ENCODE measurements at places on chromosomes 16 and 17. TPM values are rescaled to one million over a fixed set of nuclear protein-coding genes. Genes with fewer than 3 reads are reported as not detected.

ATP2C2 gene
- polyA plus RNA-seq, result 0.96 TPM

SPN gene
- 2.2 TPM for polyA plus RNA-seq

STX1B gene
- 1.3 TPM for polyA plus RNA-seq

TCAP gene
- 1.1 TPM for polyA plus RNA-seq

DNA sequence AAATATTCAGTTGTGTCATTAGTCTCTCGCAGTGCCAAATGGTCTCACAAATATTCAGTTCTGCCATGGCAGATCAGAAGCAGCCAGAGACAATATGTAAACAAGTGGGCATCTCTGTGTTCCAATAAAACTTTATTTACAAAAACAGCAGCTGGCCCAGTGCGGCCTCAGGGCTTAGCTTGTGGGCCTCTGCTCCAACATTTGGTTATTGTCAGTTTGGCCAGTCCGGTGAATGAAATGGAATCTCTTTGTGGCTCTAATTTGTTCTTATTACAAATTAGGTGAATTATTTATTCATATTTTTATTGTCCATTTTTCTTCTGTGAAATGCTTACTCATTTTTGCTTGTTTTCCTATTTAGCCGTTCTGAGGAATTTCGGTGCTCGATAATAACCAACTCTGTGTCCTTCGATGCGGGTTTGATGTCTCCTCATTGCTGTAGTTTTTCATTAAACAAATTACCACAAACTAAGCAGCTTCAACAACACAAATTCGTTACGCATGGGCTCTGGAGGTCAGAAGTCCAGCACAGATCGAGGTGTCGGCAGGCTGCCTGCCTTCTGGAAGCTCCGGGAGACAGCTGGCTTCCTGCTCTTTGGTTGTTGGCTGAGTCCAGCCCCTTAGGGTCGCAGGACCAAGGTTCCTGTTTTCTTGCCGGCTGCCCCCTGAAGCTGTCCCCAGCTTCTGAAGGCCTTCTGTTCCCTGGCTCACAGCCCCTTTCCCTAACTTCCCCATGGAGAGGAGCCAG is 4.1 kb upstream of the SLC38A10 start:
- no peak for DNase-seq

DNA sequence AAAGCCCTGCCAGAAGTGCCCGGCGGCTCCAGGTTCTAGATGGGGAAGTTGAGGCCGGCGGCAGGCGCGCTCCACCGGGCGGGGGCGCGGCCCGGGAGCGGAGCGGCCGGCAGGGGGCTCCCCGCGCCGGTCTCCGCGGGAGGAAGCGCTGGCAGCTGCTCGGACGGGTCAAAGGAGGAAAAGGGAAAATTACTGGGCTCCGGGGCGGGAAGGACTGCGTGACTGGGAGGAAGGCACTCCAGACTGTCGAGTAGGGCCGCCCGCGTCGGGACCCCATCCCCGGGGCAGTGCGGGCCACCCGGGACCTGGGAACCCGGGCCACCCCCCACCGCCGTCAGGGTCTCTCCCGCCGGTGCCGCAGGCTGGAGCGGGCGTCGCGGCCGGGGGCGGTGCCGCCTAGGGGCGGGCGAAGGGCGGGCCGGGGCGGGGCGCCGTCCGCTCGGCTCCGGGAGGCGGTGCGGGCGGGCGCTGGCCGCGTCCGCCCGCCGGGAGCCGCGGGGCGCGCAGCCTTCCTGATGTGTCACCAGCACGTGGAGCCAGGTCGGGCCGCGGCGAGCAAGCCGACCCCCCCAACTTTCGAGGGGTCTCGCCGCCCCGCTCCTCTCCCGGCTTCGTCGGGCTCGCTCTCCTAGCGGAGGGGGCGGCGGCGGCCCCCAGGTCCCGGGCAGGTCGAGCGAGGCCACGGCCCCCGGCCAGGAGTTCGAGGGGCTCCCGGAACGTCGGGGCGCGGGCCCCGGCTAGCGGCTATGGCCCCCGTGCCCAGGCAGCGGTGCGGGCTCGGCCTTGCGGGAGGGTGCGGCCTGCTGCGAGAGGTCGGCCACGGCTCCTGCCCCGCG is 167.5 kb downstream of the RAB11FIP4 start:
- DNase-seq, result no peak

DNA sequence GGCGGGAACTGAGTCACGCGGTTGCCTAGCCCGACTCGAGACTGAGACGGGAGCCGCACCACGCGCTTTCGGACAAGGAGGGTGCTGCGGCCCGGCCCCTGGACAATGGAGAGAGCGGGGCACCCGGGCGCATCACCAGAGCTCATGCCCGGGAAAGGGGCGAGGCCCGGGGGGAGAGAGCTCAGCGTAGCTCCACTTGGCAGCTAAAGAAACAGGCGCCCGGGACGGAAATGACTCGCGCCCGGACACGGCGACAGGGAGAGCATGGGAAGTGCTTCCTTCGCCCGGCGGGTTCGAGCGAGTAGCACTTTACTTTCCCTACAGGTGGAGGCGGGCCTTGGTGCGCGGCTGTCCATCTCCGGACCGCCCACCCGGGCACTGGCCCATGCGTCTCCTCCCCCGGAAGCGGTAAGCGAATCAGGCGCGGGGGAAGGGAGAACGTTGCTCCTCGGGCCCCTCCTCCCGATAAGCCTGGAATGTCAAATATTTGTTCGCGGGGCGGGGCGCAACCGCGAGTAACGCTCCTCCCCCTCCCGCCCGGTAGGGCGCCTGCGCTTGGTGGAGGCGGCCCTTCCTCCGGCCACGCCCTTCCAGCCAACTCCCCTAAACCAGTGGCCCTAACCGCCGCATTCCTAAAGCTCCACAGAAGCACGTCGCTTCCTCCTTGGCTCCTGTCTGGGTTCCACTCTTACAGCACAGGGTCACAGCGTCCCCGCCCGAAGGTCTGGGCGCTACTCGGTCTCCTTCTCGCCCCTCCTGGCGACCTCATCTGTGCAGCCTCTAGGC is 1.5 kb upstream of the ESRP2 start:
- DNase-seq, result peak; percentile 92

DNA sequence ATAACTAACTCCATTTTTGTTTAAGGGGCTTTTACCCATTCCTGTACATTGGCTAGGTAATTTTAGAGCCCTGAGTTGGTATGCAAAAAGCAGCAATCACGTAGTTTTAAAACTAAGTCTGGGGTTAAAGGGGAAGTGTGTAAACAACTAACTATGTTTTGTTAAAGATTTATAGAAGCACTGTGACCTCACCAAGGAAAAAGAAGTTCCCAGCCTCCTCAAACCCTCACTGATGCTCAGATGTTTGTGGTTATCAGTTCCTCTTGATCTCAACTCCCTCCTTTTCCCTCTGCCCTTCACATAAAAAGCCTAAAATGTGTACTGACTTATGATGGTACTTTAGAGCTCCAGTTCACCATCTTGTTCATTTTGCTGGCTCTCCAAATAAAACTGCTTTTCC is 119.9 kb upstream of the IRX6 start:
- no peak for DNase-seq

DNA sequence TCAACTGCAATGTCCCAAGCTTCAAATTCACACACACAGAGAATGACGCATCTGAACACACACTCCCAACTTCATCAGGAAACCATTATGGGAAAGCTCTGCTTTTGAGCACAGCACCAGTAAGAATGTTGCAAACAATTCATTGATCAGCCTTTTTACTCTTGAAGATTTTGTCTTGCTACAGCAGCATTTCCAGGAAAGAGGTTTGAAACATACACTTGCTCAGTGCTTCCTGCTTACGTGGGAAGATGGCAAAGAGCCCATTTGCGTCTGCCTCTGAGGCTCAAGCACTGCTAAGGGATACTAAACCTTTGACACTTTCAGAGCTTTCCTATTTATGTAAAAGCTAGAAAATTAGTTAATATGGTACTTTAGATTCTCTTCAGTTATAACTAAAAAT is 77.2 kb upstream of the MON1B start:
- DNase-seq, result no peak

DNA sequence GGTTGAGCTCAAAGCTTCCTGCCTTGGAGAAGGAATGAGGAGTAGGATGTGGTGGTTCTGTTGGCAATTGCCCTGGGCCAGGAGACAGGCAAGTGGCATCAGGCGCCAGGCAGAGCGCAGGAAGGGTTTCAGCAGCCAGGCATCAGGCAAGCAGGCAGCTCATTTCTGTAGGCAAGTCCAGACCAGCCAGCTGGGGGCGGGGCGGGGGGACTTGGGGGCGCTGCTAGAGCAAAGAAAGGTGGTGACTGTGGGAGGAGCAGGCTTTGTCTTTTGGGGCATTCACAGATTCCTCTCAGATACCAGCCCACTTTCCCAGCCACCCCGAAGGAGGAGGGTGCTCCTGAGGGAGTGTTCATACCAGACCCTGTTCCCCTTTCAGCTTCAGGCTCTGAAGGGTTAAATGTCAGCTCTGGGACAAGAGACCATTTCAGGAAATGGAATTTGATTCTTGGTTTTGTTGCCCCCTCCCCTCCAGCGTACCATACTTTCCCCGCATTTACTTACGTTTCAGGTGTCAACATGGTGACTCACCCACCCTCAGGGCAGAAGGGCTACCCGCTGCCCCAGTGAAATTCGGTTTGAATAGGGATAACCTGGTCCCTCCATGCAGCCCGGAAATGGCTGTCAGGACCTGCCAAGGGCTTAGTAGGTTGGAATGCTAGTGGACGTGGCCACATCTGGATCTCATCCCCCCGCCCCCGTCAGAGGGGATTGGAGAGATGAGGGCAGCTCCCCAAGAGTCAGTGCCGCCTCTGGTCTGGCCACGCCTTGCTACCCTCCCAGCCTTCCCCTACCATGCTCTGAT is 13.2 kb downstream of the NGFR start:
- DNase-seq, result no peak

GRCh38 chr17:43616852-43617251 is 44.9 kb downstream of the MEOX1 start:
- no peak for DNase-seq

DNA sequence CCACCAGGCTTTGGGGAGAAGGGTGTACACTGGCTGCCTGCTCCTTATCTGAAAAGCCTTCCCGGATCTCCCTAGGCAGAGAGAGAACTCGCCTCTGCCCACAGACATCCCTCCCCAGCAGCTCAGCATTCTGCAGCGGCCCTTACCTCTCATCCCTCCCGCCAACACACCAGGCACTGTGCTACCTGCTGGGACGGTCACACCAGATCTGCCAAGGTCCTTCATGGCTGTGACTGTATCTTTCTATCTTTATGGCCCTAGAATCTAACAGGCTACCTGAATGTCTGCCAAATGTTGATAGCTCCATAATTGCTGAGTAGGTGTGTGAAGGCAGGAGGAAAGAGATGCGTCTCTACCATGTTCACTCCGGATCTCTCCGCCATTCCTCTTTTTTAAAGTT is 7.9 kb downstream of the TSNAXIP1 start:
- no peak for DNase-seq

GRCh38 chr16:65681406-65681805 is 559.5 kb upstream of the CDH11 start:
- DNase-seq, result no peak

GRCh38 chr16:85991856-85992255 is 92.9 kb downstream of the IRF8 start:
- DNase-seq, result no peak

DNA sequence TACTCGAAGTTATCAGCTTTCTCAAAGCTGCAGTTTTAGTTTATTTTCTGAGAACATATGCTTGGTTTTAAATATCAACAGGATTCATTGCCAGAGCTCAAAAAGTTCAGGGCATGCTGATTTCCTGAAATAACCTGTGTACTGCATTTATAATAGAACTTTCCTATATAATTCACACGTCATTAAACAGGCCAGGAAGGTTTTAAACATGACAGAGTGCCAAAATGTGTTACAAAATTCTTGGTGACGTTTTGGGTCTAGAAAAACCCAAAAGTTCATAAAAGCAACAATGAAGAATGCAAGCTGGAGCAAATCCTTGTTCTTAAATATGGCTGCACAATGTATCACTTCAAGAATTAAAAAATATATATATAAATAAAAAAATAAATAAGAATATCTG is 1139.1 kb downstream of the CDH11 start:
- DNase-seq, result no peak

DNA sequence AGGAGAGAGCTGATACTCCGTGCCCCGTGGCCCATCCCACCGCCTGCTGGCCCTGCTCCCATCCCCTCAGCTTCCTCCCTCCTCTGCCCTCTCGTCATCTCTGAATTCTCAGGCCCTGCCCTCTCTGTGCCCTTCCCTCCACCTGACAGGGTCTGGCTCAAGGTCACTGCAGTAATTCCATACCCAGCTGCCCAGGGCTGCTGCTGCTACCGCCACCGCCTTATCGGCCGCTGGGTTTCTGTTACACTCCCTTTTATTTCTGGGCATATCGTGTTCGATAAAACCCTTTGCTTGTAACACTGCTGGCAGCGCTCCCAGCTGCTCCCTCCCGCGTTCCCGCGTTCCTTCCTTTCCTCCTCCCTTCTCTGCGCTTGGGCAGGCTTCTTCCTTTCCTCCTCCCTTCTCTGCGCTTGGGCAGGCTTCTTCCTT is 1.2 kb downstream of the EPN3 start:
- no peak for DNase-seq

DNA sequence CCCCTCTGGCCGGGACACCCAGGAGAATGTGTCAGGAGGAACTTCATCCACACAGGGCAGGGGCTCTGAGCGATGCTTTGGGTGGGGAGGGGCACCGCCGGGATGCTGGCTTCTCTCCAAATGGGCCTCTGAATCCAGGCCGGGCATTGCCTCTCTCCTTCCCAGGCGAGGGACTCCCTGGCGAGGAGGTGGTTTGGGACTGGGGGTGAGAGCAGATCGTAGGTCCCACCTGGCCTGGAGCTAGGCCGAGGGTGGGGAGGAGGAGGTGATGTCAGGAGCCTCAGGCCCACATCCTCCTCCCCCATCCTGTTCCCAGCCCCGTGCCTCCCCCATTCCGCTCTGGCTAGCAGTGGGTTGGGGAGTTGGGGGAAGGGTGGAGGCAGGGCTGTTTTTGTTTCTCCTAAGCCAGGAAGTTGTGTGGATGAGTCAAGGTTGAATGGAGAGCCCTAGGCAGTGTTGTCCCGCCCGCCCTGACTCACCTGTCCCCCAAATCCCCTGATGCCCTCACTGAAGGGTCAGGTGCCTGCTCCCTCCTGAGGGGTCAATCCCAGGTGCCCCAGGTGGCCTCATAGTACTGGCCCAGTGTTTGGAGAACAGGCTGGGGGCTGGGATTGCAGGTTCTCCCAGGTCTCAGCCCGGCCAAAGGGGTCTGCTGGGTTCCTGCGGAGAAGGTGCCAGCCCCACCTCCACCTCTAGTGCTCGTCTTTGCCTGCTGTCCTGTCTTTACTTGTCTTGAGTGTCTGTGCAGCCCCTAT is 2.8 kb downstream of the GRB7 start:
- no peak for DNase-seq

DNA sequence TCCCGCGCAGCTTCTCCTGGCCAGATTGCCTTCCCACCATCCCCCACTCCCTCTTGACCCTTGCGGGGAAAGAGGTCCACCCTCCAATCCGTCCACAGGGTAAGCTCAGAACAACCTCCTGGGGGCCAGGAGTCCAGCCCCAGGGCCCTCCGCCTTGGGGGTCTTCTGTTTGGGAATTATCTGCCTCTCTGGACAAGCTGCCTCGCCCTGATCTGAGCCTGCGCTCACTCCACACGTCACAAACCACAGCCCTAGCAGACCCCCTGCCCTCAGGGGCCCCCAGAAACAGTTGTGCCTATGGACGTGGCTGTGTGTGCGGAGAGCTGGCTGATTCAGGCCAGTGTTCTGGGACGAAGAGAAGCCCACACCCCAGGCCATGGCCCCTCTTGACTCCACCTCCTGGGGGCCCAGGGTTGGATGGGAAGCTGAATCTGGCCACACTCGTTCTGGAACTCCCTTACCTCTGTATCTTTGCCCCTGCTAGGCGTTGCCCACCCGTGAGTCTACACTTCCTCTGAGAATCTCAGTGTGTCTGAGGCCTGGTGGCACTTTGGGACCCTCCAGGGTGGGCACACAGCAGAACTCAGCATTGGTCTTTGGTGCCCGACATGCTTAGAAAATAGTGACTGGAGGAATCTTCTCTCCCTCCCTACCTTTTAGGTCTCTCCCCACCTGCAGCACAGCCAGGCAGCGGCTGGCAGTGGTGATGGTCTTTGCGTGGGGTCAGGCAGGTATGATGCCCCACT is 119.9 kb upstream of the SMURF2 start:
- DNase-seq, result no peak

GRCh38 chr17:10087355-10087754 is 111.1 kb downstream of the GAS7 start:
- DNase-seq, result no peak

Measured in right renal cortex interstitium (tissue), 3 donors.